ENCODE measurements at places on chromosomes 5 and 9.

DNA sequence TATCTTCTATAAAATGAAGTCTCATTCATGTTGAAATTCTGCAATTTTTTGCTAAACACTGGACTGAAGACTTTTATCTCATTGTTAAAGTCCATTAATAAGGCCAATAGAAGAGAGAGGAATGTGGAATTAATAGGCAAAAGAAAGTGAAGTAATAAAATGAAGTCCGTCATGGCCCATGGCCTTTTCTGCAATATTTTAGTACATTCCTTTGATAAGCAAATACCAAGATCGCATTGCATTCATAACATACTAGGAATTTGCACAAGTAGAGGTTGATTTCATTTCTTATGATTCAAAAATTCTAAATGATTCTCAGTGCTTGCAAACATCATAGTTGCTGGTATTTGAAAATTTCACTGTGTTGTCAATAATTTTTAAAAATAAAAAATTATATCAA lies 664.0 kb downstream of the NR2F1-AS1 start:
- DNase-seq, result no peak

GRCh38 chr9:73871636-73872035 lies 625.5 kb upstream of the RORB start:
- no peak for DNase-seq

DNA sequence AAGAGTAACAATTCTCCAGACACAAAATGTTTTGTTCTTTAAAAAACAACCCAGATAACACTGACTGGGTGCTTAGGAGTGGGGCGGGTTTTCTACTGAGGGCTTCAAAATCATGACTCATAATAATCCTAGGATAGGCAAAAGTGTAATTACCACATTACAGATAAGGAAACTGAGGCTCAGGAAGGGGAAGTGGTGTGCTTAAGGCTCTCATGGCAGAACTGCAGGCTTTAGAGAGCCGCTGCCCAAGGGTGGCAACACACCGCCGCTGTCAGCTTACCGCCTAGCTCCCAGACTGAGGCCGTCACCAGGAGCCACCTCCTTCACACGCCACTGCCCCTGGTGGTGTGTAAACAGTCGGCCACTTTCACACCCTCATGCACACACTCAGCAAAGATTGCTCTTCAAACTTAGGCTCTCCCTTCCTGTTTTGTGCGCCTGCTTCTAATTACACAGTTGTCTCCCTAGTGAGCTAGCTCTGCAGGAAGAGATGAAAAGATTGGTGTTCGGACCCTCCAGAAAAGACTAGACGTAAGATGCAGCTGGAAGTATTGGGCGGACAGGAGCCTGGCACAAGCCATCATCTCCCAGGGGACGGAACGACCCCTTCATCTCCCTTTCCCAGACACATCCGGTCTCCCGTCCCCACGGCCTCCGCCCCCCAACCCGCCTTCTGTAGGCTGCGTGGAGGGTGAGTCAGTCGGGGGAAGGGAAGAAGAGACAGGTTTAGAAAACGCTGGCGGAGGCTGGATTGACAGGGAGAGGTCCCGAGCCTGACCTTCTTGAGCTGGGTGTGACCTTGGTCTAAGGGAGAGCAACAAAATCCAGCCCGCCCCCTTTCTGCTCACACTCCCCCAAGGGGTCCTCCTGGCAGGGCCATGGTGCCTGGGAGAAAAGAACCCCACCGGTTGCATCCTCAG lies 162.7 kb downstream of the SYK start:
- DNase-seq, result peak; percentile 13

DNA sequence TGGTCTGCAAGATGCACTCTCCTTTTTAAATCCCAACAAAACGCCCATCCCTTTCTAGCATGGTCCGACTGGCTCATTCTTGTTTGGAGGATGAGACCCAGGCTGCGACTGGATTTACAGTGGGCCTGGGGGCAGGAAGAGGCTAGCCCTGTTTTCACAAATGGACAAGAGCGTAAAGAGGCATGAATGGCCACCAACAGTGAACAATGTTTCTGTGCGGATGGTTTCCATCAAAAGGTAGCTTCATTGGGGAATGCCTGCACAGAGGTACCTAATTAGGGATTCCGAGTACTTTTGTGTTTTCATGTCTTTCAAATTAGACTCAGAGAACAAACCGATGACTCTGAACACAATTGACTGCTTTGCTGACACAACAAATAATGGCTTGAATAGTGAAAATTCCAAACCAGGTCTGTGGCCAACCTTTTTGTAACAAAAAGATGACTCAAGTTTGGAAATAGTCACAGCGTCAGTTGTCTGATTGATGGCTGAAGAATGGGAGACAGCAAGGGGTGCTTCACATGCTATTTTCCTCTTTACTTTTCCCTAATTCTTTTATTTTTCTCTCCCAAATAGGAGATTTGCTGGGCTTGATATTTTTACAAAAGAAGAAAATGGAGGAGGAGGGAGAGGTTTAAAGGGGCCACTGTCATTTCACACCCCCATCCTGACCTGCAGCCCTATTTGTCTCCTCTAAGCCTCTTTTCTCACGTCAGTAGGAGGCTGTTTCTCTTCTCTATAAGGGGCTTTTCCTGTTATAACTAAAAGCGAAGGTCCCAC lies 208.1 kb upstream of the S1PR3 start:
- no peak for DNase-seq

GRCh38 chr9:133769511-133770075 lies 31.4 kb upstream of the SARDH start:
- DNase-seq, result no peak

DNA sequence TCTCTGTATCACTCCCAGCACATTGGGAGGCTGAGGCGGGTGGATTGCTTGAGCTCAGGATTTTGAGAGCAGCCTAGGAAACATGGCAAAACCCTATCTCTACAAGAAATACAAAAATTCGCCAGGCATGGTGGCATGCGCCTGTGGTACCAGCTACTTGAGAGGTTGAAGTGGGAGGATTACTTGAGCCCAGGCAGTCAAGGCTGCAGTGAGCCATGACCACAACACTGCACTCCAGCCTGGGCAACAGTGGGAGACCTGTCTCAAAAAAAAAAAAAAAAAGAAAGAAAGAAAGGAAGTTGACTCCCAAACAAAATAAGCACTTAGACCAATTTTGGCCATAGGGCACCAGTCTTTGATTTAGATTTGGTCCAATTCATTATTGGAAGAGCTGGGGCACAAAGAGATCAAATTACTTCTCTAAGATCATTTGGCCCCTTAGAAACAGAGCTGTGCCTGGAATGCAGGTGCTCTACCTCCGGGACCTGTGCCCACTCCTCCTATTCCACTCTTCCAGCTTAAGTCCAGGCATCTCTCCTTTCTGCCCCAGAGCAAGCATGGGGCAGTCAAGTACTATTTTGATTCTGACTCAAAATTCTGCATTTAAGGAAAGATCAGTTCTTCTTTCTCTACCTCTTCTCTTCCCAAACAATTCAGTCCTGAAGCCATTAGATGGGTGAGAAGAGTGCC lies 59.0 kb downstream of the ALDH7A1 start:
- no peak for DNase-seq

- DNase-seq, result no peak
Measured at GRCh38 chr5:66519626-66520025, 76.6 kb upstream of the MAST4 start.

DNA sequence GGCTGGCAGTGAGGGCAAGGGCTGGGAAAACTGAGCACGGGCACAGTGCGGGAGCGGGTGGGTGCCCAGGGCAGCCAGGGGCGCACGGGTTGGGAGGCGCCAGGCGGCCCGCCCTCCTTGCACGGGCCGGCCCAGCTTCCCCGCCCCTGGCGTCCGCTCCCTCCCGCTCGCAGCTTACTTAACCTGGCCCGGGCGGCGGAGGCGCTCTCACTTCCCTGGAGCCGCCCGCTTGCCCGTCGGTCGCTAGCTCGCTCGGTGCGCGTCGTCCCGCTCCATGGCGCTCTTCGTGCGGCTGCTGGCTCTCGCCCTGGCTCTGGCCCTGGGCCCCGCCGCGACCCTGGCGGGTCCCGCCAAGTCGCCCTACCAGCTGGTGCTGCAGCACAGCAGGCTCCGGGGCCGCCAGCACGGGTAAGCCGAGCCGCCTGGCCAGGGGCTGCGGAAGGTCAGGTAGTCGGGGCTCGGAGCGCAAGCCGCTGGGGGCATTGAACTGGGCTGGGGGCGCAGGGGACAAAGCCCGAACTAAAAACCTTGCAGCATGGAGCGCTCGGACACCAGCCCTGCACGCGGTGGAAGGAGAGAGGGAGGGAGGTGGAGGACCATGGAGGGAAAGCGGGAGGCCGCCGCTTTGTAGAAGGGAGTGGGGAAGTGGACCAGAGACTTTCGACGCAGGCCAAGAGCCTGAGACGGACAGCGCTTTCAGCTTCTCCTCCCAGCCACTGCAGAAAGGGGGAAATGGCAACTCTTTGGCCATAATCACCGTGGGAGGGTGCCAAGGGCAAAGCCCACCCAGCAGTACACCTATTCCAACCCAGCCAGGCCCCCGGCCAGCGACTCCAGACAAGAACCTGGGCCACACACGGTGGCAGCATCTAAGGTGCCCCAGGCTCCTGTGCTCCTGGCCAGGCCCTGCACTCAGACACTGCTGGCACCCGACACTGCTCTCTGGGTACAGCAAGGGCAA lies at the start of gene TGFBI:
Gene TGFBI, plus strand, starts transcription at position 207 of the 961 bp plus-strand sequence. Its CDS starts 68 bp downstream, at position 275.
- DNase-seq, result no peak
